ENCODE measurements at places on chromosomes 2 and 18.

DNA sequence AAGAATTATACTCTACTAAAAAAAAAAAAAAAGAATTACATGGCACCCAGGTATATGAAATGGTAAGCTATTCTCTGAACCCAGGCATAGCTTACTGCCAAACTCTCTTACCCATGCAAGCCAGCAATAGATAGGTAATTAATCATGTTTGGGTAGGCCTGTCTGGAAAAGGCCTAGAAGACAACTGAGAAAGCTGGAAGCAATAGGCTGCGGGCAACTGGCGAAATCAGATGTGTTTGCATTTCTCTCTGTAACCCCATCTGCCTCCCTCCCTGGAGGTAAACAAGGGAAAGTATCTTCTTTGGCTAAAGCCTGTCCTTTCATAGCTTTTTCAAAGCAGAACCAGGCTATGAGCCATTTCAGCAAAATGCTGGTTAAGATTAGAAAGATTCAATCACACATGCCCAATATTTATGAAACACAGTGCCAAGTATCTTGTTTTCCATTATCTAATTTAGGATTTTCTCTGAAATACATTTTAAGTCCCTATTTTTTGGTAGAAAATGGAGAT lies 934.8 kb upstream of the DDX18 start:
- no peak for DNase-seq

DNA sequence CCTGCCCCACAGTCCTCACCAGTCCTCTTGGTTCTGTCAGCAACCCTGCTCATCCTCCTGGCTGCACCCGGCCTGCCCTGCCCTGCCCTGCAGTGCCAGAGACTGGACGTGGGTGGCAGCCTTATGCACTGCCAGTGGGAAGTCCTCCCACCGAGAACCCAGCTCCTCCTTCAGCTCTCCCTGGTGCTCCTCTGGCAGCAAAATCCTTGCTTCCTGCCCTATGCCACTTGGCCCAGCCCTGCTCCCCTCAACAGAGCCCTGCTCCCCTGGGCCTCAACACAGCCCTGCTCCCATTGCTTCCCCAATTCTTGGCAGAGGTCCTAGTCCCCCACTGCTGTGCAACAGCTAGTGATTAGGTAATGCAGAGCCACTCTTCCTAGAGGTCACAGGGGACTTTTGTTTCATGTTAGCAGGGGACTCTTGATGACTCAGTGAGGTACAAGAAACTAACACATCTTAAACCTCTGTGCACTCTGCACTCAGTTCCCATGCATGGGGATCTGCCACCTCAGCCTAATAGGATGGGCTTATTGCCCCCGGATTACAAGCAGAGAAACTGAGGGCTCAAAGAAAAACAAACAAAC lies 58.0 kb upstream of the EDAR start:
- no peak for DNase-seq

DNA sequence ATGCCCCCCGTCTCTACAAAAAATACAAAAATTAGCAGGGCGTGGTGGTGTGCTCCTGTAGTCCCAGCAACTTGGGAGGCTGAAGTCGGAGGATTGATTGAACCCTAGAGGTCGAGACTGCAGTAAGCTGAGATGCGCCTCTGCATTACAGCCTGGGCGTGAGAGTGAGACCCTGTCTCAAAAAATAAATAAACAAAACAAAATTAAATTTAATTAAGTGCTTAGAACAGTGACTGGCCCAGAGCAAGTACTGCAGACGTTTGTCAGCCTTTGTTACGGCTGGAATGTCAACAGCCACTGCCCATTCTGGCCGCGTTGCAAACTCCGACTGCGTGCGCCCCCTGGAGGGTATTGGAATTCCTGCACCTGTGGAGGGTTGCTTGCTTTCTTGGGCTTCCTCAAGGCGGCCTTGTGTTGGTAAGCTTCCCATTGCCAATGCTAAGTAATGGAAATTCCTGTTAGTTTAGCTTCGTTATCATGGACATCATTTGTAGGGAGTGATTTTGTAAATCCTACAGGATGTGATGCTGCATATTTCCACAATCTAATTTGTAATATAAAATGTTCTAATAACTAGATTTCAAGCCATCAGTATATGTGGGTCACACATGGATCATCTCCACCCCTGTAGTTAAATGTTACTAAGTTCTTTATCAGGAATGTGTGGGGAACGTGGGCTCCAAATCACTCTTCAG lies 15.9 kb upstream of the ATP6V1B1 start:
- peak; percentile 47 for DNase-seq

- no peak for DNase-seq
Measured at GRCh38 chr2:170714381-170715061, 616 bp upstream of the SP5 start.

- no peak for DNase-seq
Measured at GRCh38 chr2:221924576-221924975, 352.5 kb upstream of the EPHA4 start.

DNA sequence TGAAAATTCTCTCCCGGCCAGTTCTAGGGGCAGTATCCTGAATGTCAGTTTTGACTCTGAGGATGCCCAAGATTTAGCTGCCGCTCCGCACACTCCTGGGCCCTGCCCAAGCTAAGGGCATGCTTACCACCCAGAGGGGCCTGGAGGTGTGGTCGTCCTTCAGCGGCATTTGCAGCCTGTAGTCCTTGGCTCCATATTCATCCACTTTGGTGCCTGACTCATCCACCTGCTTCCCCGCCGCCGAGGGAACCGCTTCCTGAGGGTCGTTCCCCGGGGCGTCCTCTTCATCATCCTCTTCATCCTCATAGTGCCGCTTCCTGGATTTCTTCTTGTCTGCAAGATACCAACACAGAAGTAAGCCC lies 577 bp downstream of the ERCC3 start:
- DNase-seq: no peak

DNA sequence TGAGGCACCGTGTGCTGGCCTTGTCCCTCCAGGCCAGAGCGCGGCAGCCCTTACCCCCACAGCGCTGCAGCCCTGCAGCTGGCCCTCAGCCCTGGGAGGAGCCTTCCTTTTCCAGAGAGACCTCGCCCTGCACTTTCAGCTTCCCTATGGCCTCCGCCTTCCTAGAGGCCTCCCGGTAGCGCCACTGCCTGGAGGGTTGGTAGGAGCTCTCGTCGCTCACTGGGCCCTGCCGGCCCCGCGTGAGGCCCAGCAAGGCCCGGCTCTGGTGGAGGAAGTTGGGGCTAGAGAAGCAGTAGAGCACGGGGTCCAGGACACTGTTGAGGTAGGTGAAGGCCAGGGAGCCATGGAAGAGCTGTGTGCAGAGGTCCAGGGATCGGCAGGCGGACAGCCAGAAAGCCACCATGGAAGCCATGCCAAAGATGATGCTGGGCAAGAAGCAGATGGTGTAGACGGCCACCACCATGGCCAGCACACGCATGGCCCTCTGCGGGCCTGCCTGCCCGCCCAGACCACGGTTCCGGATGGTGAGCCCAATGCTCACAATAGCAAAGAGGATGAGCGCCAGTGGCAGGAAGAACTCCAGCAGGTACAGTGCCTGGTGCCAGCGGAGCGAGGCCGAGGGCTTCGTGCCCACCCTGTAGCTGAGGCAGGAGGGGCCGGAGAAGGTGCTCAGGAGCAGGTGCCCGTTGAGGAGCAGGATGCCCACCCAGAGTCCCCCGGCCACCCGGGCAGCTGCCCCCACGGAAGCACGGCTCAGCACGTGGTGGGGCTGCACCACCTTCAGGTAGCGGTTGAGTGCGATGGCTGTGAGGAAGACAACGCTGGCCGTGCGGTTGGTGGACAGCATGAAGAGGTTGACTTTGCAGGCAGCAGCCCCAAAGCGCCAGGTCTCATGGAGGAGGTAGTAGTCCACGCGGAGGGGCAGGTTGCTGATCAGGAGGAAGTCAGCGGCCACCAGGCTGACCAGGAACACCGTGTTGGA lies 821 bp downstream of the OXER1 start:
- DNase-seq: no peak

DNA sequence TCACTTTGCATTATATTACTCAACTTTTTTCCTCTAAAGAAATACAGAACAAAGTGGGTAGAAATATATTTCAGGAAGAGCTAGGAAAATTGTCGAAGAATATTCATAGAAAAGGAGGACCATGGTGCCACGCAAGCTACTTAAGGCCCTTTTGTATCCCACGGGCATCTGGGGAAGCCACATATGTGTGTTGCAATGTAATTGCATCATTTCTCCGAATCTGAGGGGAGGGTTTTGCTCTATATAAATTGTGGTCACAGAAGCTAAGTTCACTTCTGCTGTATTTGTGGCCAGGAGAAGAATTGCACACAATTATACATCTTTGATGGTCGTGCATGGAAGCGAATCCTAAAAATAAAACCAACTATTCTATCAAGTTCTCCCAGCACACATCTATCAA lies 360.3 kb downstream of the IRS1 start:
- DNase-seq: no peak

DNA sequence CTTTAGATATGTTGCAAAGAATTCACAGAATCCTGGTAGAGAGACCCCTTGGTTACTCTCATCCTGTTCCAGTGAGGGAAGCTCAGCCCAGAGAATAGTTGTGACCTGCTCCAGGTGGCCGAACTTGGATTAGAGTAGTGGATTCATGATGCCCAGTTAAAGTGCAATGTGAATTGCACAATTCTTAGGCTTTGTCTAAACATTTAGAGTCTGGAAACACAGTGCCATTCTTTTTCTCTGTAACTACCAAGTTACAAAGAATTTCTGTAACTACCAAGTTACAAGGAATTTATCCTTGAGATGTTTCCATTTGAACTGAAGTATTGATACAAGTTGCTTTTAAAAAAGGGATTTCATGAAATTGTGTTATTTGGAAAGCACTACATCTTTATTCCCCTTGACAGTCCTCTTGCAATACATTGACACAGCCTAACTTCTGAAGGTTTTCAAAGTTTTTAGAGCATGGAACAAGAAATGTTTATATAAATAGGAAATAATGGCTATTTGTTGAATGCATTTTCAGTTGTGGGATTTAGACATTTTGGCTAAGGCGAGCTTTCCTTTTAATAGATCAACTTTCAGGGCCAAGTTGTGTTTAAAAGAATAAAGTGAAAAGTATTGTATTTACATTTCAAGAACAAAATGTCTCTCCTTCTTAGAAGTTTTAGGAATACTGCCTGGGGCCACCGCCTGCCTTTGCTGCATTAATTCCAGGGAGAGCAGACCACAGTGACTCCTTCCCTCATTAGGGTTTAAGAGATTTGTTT lies 315.0 kb downstream of the LPIN1 start:
- DNase-seq: no peak

Measured in T follicular helper cell (primary cell).